ENCODE measurements at places on chromosomes 7 and 10.

- no peak for DNase-seq
Measured at GRCh38 chr7:130118801-130119200, 48.5 kb downstream of the KLHDC10 start.

GRCh38 chr10:88062798-88063472 is 199.5 kb downstream of the PTEN start:
- DNase-seq = no peak

DNA sequence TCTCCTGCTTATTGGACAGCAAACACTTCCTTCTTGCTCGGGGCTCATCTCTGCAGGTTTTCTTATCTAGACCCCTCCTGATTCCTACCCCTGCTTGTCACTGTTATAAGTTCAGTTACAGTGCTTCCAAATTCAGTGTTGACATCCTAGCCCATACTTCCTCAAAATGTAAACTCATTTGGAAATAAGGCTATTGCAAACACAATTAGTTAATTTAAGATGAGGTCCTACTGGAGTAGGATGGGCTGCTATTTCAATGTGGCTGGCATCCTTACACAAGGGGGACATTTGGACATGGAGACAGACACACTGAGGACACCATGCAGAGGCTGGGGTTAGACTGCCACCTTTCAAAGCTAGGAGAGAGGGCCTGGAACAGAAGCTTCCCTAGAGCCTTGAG is 85.2 kb upstream of the NPVF start:
- DNase-seq = no peak

DNA sequence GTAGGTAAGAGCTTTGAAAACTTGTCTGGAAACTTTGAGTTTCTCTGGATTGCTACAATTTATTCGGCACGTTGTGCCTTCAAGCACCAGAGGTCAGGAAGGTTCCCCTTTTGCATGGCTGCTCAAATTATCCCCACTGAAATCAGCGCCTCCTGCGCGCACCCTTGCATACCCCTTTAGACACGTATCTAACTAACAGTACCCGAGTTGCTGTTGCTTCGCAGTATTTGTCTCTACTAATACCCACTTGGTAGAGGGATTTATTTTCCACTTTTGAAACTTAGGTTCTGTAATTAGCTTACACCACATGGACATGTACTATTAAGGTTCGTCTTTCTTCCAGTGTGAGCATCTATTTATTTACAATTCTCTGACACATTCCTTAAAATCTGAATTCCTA is 1.6 kb downstream of the MEOX2 start:
- no peak for DNase-seq

GRCh38 chr10:87846023-87846422 is 17.3 kb downstream of the KLLN start:
- DNase-seq = no peak

- DNase-seq = no peak
Measured at GRCh38 chr10:35693800-35694199, 51.7 kb upstream of the FZD8 start.

DNA sequence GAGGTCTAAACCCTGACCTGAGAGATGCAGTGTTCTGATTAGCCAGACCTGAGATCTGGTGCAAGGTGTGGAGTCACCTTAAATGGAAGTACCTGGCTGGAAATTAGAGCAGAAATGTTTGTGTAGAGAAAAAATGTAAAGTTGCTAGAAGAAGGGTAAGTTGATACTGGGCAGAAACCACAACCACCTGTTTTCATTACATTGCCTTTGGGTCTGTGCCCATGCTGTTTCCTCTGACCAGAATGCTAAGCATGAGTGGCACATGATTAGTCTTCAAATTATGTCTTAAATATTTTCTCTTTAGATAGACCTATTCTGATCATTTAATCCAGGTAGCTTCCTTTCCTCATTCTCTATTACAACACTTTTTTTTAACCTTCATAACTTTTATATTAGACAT is 69.0 kb downstream of the CASD1 start:
- no peak for DNase-seq

DNA sequence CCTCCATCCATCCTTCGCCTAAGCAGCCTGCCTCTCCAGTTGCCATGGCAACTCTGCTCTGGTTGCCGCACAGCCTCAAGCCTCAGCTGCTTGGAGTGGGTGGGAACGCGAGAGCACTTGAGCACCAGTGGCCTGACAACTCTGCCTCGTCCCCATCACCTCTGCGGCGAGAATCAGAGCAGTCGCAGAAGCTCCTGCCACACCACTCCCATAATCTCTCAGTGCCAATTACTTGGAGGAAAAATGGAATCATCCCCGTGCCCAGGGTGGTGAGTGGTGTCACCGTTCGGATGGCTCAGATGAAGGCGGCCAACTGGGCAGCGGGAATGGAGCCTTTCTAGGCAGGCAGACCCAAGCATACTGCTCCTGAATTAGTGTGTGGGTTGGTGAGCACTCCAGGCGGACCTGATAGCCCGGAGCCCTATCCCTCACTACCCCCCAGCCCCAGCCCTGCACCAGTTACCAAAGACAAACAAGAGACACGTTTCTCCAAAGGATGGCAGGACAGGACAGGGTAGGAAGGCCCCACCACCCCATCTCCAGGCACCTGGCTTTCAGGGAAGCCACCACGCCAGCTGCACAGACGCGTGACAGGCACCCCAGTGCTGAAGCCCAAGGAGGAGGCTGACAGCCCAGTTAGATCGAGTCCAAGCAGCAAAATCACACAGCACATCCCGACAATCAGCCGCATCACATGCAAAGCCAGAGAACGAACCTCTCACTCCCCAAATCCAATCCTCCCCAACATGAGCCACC is 335.4 kb downstream of the PTPRN2 start:
- DNase-seq = peak; percentile 78

DNA sequence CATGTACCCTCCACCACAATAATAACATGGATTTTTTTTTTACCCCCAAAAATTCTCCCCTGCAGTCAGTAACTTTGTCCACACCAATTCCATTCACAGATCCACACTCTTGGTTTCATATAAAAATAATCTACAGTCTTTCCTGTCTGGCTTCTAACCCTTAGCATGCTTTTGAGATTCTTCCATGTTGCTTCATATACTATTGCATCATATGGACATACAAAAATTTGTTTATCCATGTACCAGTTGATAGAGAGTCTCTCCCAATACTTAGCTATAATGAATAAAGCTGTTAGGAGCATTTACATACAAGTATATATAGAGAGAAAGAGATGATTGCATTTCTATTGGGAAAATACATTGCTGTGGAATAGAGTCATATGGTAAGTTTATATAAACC is 575.0 kb downstream of the XPNPEP1 start:
- no peak for DNase-seq

DNA sequence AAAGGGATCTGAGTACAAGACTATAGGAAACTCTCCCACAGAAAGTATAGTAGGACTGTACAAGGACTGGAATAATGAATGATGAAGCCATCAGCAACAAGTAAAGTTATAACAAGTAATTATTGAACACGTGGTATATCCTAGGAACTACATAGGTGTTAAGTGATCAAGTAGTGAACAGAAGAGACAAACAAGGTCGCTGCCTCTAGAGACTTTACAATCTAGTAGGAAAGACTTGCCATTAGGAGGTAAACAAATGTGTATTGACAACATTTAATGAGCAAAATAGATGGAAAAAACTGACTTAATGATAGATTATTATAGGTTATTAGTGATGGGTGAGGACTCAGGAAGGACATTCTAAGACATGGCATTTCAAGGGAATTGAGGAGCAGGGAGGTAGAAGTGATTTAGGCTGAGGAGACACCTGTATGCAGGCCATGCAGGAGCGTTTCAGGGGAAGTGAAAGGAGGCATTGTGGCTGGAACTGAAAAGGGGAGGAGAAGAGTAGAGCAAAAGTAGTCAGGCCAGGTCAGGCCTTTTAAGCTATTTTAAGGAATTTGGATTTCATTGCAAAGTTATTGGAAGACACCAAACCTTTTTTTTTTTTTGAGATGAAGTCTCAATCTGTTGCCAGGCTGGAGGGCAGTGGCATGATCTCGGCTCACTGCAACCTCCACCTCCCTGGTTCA is 8.5 kb upstream of the GLCCI1 start:
- DNase-seq = no peak

- DNase-seq = no peak
Measured at GRCh38 chr7:142889816-142890215, 4.3 kb upstream of the TRPV6 start.

DNA sequence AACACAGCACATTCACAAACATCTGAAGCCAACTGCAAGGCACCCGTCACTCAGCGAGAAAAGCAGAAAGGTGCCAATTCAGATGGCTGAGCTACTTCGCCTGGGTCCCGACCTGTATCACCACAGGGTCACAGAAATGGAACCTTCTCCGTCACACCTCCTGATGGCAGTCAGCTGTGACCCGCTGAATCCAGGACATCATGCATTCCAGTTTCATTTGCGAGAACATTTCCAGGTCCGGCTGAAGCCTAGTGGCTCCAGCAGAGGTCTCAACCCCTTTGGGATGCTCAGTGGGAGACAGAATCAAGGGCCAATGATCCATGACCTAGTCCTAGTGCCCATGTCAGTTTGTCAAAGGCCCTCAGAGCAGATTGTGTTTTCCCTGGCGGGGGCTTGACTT is 193.6 kb upstream of the KLF14 start:
- no peak for DNase-seq

DNA sequence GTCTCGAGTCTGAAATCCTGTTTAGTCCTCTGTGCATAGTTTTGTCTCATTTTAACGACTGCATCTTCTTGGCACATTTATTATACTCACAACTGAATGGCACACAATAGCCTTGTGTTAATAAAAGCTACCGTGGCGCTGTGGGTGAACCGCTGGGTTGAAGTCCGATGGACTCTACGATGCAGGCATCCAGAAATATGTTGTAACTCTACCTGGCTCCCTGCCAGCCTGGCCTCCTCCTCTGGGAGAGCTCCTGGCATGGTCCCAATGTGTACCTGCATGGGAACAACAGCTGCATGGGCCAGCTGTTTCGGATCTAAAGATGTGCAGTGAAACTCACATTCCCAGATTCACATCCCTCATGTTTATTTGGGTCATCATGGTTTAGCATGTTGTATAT is 3.7 kb upstream of the DPYSL4 start:
- DNase-seq = peak; percentile 18

- DNase-seq = no peak
Measured at GRCh38 chr7:45217358-45217757, 59.8 kb downstream of the RAMP3 start.

DNA sequence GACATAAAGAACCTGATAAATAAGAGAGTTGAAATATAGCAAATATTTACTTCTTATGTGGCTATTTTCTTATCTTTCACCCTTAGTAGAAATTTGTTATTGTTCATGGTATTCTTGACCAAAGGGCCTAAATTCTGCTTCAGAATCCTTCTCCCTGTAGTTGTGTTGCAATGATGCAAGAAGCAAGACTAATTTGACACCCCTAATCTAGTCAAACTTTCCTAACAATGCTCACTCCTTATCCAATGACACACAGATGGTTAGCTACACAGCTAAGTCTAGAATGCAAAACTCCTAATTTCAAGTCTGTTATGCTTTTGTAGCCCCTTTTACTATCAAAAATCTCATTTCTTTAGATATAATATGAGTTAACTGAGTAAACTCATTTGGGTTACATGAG is 56.1 kb downstream of the TWIST1 start:
- no peak for DNase-seq

DNA sequence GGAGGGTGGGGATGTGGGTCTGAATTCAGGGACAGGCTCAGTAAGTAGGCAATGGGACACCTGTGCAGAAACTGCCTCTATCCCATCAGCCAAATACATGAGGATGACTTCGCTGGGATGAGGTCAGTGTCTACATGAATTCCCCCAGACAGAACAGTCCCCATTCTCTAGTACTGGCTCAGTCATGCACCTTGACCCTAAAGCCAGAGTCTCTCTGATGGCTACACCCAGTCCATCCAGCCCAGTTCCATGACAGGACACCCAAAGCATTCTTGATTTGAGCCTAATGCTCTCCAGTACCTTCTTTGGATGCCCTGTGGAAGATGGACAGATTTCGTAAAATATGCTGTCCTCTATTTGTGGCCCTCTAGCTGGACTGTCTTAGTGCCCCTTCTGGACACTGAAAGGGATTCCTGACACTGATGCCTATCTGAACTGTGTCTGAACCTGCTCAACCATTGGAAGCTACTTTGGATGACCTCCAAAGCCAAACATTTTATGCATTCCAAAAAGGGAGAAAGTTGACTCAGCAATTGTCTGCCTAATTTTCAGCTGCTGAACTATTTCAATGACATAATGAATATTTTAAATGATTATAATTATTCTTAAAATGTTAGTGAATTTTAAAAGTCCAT is 14.6 kb downstream of the SFRP4 start:
- DNase-seq = no peak

DNA sequence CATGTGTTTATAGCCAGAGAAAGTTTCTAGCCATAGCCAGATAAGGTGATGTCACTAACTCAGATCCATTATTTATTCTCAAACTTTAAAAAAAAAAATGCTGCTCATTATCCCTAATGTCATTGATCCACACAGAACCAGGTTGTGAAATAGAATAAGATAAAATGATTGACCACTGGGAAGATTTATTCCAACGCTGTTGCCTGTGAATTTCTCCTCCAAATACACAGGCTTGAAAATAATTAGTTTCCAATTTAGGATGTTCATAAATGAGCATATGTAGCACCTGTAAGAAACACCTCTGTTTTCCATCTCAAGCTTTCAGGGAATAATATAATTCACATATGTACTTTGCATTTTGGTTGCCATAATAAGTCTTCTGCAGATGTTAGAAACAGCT is 283.1 kb upstream of the DKK1 start:
- no peak for DNase-seq

DNA sequence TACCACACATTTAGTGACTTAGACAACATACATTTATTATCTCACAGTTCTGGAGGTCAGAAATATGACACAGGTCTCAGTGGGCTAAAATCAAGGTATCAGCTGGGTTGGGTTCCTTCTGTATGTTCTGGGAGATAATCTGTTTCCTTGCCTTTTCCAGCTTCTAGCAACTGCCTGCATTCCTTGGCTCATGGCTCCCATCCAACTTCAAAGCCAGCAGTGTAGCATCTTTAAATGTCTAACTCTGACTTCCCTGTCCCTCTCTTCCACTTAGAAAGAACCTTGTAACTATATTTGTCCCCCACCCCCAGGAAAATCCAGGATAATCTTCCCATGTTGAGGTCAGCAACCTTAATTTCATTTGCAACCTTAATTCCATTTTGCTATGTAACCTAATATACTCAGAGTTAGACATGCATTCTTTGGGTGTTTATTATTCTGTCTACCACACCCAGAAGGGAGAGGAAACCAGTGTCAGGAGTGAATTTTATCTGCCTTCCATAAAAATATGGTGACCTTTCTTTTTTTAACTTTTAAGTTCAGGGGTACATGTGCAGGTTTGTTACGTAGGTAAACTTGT is 57.3 kb upstream of the SMIM30 start:
- no peak for DNase-seq

DNA sequence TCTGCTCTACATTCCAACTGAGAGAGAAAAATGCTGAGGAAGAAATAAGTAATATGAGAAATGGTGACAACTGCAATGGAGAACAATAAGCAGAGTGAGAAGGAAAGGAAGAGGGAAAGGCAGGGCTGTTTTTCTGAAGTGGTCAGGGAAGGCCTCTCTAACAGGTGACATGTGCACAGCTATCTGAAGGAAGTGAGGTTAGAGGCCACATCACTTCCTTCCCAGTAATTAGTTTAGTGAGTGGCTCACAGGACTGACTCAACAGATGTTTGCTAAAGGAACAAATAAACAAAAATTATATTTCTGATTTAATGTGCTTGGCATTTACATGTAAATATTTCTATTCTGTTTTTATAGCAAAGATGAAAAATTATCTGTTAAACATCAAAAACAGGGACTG is 77.9 kb downstream of the ARHGAP21 start:
- DNase-seq = no peak

- no peak for DNase-seq
Measured at GRCh38 chr7:30804078-30804661, 33.0 kb downstream of the MINDY4 start.
